M059J (cell line): ENCODE measurements at places on chromosomes 3 and 15.

GRCh38 chr15:87121336-87121735 lies 1041.7 kb downstream of the AGBL1 start:
- no peak for DNase-seq

GRCh38 chr3:10142707-10143560 lies 1.4 kb downstream of the VHL start:
- DNase-seq, result no peak

DNA sequence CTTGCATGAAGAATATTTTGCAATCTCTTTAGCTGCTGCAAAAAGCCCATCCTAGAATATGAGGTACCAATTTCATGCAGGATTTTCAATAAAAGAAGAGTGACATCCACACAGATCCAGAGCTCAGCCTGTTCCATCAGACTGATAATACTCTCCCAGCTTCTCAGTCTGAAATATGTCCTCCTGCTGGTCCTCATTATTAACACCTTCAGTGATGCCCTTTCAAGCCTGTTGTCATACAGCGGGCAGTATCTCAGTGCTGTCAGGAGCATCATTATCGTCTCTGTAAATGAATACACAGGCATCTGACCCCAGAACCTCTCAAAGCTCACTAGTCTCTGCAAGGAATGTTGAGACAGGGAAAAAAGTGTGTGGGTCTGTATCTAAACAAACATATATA lies 1387.8 kb downstream of the OTOL1 start:
- no peak for DNase-seq

GRCh38 chr15:57253500-57253899 lies 122.8 kb upstream of the CGNL1 start:
- no peak for DNase-seq

DNA sequence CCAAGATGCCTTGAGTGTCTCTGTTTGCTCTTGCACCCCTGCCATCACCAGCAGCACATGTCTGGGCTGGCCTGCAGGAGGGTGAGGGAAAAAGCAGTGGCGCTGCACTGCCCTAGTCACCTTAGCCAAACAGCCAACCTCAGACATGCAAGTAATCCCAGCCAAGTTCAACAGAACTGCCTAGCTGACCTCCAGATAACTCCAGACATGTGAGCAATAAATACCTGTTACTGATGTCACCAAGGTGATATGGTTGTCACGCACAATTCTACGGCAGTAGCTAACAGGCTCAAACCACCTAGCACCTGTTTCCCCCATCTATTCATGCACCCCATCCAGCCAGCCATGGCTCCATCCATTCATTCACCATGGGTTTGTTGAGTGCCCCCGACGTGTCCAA lies 99.9 kb downstream of the SRGAP3 start:
- no peak for DNase-seq

DNA sequence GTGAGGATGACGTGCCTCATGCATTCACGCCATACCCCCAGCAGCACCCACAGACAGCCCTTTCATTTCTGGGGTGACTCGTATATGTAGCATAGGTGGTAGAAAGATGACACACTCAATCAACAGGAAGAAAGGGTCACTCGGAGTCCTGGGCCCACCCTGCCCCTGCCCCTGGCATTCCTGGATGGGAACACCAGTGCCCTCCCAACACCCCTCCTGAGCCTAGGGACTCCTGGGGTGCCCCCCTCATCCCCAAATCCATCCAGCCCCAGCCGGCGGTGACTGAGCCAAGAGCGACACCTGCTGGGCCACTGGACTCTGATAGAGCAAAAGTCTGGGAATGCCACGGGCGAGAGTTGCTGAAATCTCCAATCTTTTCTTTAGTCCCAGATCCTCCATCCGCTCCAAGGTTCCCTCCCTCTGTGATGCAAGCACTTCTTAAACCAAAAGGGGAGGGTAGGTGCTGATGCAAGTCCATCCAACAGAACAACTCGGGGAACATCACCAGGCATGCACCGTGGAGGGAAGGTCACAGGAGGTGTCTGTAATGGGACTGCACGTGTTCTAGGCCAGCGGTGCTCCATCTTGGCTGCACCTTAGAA lies 31.1 kb downstream of the ACAN start:
- DNase-seq, result peak; percentile 20

DNA sequence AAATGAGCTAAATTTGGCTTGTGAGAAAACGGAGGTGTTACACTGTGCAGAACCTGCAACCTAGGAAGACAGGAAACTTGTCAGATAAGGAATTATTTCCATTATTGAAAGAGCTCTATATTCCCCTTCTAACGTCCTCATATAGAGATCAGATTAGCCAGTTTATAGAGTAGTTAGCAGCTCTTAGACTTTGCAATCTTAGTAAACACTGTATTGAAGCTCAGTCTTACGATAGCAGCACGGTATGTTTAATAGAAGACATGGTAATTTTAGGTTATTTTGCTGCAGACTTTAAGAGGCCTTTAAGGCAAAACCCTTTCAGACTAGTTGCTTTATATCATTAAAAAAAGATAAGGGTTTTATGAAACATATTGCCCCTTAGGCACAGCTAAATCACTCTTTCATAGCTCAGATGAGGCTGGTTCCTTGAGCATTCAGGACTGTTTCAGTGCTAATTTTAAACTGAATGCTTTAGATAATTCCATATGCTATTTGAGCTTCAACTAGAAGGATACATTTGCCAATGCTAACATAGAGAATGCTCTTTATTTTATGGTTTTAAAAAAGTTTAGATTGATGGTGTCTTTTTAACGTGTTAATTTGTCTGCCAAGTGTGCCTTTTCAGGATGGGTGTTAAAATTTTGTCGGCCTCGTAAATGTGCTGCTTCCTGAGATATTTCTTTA lies 234.3 kb downstream of the PYDC2 start:
- DNase-seq, result no peak

- DNase-seq, result no peak
Measured at GRCh38 chr3:144381607-144382006, 410.0 kb downstream of the DIPK2A start.

GRCh38 chr3:46883054-46883829 lies 5.7 kb downstream of the PTH1R start:
- peak; percentile 28 for DNase-seq

- DNase-seq, result peak; percentile 46
Measured at GRCh38 chr3:172513488-172513887, 9.7 kb downstream of the TNFSF10 start.

DNA sequence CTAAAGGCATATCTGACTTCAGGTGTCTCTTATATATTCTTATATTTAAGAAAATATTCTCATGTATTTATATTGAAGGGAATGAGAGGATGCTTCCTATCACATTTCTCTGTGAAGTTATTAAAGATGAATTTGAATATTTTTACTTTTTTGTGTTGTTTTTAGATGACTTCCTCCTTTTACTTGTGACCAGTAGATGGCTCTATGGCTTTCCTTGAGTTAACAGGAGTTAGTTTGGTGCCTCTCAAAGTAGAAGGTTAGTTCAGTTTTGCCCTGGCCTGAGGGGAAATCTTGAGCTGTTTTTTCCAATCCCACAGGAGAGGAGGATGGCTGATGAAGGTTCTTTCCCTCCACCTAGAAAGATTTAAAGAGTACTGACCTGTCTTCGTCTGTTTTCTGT lies 80.7 kb downstream of the SQOR start:
- DNase-seq, result peak; percentile 34

GRCh38 chr15:85109333-85109732 lies 127.7 kb downstream of the PDE8A start:
- DNase-seq, result no peak

DNA sequence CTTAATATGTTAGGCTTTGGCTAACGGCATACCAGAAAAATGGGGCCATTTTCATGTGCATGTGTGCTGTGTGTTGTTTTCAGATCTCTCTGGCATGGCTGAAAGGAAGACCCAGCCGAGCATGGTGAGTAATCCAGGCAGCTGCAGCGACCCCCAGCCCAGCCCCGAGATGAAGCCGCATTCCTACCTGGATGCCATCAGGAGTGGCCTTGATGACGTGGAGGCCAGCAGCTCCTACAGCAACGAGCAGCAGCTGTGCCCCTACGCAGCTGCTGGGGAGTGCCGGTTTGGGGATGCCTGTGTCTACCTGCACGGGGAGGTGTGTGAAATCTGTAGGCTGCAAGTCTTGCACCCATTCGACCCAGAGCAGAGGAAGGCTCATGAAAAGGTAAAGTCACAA lies 15.1 kb downstream of the MKRN2 start:
- DNase-seq, result no peak

GRCh38 chr15:100940767-100941379 lies 21.7 kb downstream of the LRRK1 start:
- DNase-seq, result no peak

- peak; percentile 96 for DNase-seq
Measured at GRCh38 chr3:114411811-114412803, 118.3 kb downstream of the TIGIT start.

DNA sequence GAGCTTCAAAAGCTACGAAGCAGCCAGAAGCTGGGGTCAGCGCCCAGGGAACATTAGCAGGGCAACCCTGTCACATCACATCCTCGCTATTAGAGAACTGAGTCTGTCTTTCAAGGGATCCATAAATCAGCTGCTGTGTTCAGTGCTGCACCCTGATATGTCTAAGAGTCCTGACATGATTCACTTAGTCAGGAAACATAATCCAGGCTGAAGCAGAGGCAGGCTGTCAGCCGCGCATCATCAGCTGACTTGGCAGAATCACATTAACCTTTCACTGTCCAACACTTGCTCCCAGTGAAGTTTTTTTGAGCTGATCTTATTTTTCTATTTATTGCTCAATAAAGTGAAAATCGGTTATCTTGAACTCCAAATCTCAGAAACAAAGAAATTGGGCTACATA lies 23.5 kb downstream of the MYH15 start:
- peak; percentile 53 for DNase-seq

DNA sequence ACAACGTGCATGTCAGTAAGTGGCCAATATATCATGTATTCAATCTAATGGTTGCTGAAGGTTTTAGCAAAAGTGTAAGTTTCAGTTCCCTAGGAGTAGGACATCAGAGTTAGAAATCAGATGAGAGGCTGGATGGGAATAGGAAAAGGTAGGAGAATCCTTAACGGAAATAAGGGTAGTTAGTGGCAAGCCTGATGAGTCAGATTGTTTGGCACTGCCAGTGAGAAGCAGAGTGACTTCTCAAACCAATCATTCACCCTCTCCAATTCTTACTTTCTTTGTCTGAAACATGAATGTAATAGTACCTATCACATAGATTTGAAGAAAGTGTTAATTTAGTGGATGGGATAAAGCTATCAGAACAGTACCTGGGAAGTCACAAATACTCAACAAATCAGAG lies 894.0 kb downstream of the NTRK3 start:
- peak; percentile 77 for DNase-seq

DNA sequence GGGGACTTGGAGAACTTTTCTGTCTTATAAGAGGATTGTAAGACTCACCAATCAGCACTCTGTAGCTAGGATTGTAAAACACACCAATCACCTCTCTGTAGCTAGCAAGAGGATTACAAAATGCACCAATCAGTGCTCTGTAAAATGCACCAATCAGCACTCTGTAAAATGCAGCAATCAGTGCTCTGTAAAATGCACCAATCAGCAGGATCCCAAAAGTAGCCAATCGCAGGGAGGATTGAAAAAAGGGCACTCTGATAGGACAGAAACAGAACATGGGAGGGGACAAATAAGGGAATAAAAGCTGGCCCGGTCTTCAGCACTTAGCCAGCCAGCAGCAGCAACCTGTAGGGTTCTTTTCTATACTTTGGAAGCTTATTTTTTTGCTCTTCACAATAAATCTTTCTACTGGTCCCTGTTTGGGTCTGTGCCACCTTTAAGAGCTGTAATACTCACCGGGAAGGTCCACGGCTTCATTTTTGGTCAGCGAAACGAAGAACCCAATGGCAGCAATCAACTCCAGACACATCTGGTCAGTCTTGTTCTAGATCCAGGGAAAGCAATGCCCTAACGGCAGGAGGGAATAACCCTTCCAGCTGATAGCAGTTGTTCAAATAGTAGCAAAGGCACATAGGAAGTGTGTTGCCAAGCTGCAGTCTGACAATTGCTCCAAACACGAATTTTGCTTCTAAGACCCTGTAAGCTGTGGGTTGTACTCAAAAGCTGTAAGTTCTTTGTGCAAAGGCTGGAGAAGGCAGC lies 135.6 kb downstream of the TJP1 start:
- no peak for DNase-seq

GRCh38 chr3:154244644-154245043 lies 79.6 kb downstream of the DHX36 start:
- DNase-seq, result peak; percentile 53

- DNase-seq, result peak; percentile 13
Measured at GRCh38 chr3:102741105-102741504, 306.3 kb downstream of the ZPLD1 start.

DNA sequence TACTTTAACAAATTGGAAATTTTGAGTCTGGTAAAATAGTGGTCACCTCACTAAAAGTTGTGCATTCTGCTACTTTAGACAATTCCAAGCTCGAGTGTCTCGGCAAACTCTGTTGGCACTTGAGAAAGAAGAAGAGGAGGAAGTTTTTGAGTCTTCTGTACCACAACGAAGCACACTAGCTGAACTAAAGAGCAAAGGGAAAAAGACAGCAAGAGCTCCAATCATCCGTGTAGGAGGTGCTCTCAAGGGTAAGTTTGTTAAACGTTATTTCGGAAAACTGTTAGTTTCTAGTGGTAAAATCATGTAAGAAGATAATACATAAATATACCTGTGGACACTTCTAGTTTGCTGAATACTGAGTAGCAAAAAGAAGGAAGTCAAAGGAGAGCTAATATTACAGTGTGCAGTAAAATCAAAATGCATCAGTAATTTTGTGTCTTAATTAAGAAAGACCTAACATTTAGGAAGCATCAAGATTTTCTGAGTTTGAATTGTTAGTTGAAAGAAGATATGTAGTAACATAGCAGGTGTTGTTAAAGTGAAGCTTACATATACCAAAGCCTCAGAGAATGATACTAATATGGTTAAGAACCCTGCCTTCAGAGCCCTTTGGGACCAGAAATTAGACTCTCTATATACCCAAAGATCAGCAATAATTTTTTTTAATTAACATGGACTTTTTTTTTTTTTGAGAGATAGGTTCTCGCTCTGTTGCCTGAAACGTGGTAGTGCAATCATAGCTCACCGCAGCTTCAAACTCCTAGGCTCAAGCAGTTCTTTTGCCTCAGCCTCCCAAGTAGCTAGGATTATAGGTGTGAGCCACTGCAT lies 23.0 kb downstream of the BUB1B start:
- DNase-seq, result no peak

DNA sequence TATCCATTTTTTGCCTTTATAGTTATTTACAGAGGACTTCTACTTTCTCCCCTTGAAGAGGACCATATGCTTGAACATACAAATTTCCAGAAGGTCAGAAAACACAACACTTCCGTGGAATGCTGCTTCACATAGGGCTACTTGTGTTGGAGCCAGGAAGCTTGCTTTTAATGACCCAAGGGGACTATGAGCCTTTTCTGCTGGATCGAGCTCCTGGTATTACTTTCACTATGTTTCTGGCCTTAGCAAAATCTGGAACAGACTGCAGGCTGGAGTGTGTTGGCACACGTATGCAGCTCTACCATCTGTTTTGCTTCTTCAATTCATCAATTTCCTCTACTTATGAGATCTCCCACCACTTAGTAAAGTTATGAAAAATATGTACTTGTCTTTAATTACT lies 69.3 kb upstream of the CBLB start:
- DNase-seq, result peak; percentile 58
